CD4-positive, alpha-beta T cell treated with Interferon alpha-2 for 1 hour (primary cell): ENCODE measurements at places on chromosomes 3 and 15.

- peak; percentile 29 for DNase-seq
Measured at GRCh38 chr15:91291673-91292072, 191.6 kb downstream of the SV2B start.

DNA sequence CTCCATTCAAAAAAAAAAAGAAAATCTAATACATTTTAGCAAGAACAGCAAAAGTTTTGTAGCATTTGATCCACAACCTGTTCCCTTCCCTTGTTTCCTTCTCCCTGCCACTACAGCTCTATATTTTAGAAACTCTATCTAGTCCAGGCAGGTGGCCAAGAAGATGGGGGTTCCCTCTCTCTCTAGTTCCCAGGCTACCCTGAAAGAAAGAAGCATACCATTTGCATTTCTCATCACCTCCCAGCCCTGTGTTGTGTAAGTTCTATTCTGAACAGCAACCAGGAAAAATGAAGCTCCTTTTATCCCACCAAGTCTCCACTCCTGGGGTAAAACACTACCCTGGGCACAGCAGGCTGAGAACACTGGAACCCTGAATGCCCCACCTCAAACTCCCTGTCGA, 100.0 kb downstream of the PCCB start:
- DNase-seq = no peak

- no peak for DNase-seq
Measured at GRCh38 chr15:78654272-78654671, 13.3 kb upstream of the CHRNB4 start.

DNA sequence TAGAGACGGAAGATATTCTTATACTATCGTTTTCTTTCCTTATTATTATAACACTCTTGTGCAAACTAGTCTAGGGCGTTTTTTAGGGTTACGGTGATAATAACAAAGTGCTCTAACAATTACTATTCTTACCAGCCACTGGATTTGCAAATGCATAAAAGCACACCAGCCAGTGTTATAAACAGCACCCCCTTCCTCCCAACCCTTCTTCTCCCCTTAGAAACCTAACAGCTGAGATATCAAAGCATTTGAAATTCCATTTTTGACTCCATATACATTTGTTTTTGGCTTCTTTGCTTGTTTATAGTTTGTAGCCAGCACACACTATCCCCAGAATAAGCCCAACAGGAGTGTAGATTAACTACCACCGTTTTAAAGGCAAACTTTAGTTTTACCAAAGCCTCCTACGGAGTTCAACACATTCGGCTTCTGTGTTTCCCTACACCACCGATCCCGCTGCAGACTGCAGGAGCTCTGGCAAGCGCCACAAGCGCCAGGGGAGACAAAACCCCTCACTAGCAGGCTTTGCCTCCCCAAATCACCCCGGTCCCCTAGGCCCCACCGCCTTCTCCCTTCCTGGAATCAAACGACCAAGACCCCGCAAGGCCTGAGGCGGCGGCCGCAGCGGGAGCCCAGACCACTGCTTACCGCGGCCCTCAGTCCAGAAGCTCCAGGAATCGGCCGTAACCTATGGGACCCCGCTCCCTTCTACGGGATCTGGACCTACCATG, 461 bp downstream of the COPB2 start:
- no peak for DNase-seq

DNA sequence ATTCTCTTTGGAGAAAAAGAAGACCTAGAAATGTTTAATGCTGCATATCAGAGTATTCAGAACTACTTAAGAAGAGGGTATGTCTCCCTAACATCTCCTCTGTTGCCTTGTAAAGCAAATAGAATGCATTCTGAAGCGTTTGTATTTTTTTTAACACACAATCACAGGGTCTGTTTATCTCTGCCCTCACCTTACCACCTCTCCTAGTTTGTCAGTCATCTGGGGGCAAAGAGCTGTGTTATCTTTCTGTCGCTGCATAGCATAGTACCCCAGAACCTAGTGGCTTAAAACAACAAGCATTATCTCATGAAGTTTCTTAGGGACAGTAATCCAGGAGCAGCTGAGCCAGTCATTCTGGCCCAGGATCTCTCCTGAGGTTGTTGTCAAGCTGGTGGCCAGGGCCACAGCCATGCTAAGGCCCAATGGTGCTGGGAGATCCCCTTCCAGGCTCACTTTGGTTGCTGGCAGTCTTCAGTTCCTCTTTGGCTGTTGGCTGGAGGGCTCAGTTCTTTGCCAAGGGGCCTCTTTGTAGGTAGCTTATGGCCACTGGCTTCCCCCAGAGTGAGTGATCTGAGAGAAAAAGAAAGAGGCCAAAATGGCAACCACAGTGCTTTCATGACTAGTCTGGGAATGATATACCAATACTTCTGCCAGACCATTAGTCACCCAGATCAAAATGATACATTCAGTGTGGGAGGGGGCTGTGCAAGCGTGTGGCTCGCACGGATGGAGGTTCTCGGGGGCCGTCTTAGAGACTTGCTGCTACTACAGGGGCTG, 17.8 kb downstream of the EDEM1 start:
- peak; percentile 20 for DNase-seq

- DNase-seq = no peak
Measured at GRCh38 chr15:38021259-38021658, 86.8 kb downstream of the TMCO5A start.
